PC-9 (cell line): ENCODE measurements at places on chromosomes 16 and 17.

DNA sequence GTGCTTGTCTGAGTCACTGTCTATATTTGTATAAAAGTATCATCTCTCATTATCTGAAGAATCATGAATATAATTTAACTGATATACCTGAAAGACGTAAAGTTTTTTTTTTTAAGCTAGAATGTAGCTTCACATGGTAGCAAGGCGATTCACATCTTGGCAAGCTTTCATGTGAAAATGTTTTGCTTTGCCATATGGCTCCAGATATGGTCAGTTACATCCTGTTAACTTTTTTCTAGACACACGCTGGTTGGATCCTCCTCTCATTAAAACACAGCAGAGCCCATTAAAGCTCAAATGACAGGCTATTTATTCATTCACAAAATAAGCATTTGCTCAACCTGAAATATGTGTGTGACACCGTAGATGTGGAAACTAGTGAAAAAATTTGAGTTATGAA lies 412.8 kb downstream of the KIF2B start:
- no peaks in the 10 kb centered on the region for H3K36me3 ChIP-seq
- no peak overlapping the region for H3K27ac ChIP-seq
- no peak overlapping the region for H3K4me3 ChIP-seq
- DNase-seq = no peak
- no peaks in the 10 kb centered on the region for H3K27me3 ChIP-seq
- H3K4me1 ChIP-seq = no peaks in the 10 kb centered on the region

- no peak overlapping the region for H3K4me3 ChIP-seq
- no peaks in the 10 kb centered on the region for H3K27me3 ChIP-seq
- no peaks in the 10 kb centered on the region for H3K4me1 ChIP-seq
- H3K36me3 ChIP-seq = no peaks in the 10 kb centered on the region
- H3K27ac ChIP-seq = no peak overlapping the region
Measured at GRCh38 chr17:55177159-55177854, 87.5 kb upstream of the HLF start.

DNA sequence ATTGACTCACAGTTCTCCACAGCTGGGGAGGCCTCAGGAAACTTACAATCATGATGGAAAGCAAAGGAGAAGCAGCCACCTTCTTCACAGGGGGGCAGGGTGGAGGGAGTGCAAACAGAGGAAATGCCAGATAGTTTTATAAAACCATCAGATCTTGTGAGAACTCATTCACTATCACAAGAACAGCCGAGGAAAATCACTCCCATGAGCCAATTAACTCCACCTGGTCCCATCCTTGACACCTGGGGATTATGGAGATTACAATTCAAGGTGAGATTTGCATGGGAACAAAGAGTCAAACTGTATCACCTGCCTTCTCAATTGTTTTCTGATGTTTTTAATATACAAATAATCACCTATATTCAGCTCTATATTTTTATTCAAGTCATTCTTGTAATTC lies 1527.3 kb upstream of the GOT2 start:
- no peaks in the 10 kb centered on the region for H3K4me1 ChIP-seq
- no peaks in the 10 kb centered on the region for H3K36me3 ChIP-seq

DNA sequence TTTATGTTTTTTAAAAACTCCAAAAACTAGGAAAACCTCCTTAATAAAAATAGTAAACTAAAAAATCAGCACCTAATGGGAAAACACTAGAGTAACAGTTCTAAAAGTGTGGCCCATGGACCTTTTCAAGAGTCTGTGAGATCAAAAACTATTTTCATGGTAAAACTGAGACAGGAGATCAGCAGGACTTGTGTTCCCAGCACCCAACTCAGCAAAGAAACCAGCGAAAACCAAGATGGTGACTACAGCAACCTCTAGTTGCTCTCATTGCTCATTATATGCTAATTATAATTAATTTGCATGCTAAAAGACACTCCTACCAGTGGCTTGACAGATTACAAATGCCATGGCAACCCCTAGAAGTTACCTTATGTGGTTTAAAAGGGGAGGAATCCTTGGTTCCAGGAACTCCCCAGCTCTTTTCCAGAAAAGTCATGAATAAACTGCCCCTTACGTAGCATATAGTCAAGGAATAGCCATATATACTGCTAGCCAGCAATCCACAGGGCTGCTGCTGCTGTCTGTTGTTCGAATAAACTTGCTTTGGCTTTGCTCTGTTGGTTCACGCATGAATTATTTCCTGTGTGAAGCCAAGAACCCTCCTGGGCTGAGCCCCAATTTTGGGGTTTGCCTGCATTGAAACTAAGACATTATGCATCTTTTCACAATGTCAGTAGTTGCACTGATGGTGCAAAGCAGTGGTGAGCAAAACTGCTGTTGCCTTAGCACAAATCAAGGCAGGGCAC lies 12.4 kb downstream of the CMTR2 start:
- no peaks in the 10 kb centered on the region for H3K4me1 ChIP-seq
- H3K27me3 ChIP-seq = no peaks in the 10 kb centered on the region
- H3K4me3 ChIP-seq = no peak overlapping the region
- no peak overlapping the region for H3K27ac ChIP-seq

- DNase-seq = no peak
- H3K4me1 ChIP-seq = no peaks in the 10 kb centered on the region
- no peak overlapping the region for H3K4me3 ChIP-seq
- H3K36me3 ChIP-seq = no peaks in the 10 kb centered on the region
Measured at GRCh38 chr17:5931616-5932015, 138.6 kb upstream of the WSCD1 start.

DNA sequence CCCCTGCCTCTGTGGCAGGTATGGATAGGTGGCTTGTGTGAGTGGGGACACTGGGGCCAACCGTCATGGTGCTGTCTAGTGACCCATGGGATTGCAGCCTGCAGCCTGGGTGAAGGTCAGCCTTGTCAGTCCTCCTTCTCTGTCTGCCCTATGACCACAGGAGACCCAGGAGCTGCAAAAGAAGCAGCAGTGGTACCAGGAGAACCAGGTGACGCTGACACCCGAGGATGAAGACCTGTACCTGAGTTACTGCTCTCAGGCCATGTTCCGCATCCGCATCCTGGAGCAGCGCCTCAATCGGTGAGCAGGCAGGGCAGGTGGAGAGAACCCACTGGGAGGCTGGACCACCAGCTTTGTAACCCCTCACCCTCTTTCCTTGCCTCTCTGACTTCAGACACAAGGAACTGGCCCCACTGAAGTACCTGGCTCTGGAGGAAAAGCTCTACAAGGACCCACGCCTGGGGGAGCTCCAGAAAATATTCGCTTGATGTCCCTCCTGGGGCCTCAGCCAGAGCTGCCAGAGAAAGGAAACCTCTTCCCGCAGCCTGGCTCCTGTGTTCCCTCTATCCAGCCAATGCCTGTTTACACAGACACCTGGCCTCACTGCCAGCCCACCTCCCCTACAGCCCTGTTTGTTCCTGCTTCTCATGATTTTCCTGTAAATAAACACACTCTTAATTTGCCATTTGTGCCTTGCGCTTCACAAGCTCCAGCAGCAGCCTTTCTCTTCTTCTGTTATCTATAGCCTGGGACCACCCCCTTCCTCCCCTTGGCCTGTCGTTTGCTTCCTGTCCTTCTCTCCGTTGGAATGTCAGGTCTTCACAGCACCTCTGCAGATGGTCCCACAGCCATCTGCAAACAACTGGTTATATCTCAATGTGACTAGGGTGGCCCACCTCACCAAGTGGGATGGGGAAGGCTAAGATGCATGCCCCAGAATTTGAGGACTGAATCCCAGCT lies 4.5 kb upstream of the KATNB1 start:
- H3K4me1 ChIP-seq = peaks cover 7% of the 10 kb centered on the region; the same call in 1 of the 2 replicates
- no peaks in the 10 kb centered on the region for H3K27me3 ChIP-seq
- H3K36me3 ChIP-seq = no peaks in the 10 kb centered on the region
- H3K4me3 ChIP-seq = no peak overlapping the region
- H3K27ac ChIP-seq = no peak overlapping the region

DNA sequence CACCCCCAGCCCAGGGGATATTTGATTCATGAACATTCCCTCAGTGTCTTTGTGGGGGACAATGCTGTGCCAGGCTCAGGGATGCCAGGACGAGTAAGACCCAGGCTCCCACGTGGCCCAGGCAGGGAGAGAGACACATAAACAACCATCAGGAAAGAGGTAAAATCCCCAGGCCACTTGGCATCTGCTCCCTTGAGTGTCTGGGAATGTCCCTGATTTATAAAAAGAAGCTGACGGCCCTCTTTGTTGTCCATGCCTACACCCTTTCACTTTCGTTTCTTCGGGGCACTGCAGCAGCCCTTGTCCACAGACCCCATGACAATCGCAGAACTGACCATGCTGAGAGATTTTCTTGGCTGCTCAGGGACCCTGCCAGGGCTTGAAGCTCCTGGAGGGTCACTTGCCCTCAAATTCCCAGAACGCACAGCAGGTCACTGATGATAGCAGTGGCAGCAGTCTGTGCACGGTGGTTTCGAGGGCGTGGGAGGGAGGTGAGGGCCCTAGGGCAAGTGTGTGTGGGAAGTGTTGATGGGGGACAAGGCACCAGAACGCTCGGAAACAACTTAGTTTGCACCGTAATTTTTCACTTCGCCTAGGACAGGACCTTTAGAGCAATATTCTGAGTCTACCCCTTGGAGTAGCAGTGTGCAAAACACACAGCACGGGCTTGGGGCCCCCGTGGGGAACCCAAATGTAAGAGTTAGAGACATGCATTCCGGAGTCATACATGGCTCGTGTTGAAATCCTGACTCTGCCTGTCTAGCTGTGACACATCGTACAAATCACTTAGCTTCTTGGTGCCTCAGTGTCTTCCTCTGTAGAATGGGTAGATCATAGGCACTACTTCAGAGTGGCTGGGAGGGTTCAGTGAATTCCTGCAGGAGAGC lies 4.7 kb downstream of the NOD2 start:
- H3K27ac ChIP-seq = no peak overlapping the region
- no peak for DNase-seq
- no peaks in the 10 kb centered on the region for H3K27me3 ChIP-seq
- H3K36me3 ChIP-seq = no peaks in the 10 kb centered on the region
- H3K4me3 ChIP-seq = no peak overlapping the region
- peaks cover 21% of the 10 kb centered on the region for H3K4me1 ChIP-seq

DNA sequence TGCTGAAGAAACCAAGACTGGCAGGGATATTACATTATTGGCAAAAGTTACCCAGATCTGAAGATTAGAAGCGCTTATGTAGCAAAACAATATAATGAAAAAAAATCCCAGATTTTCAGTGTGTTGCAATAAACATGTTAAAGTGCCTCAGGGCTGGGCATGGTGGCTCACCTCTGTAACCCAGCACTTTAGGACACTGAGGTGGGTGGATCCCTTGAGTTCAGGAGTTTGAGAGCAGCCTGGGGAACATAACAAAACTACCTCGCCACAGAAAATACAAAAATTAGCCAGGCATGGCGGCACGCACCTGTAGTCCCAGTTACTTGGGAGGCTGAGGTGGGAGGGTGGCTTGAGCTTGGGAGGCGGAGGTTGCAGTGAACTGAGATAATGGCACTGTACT lies 6.8 kb downstream of the ZNF207 start:
- H3K27me3 ChIP-seq = no peaks in the 10 kb centered on the region
- H3K4me3 ChIP-seq = no peak overlapping the region
- H3K4me1 ChIP-seq = peaks cover 42% of the 10 kb centered on the region
- H3K36me3 ChIP-seq = peaks cover 70% of the 10 kb centered on the region

GRCh38 chr16:15642557-15643047 lies 352 bp downstream of the MARF1 start:
- no peaks in the 10 kb centered on the region for H3K27me3 ChIP-seq
- H3K36me3 ChIP-seq = no peaks in the 10 kb centered on the region; the same call in 1 of the 2 replicates
- peak overlapping the region; percentile 97 for H3K27ac ChIP-seq
- peak; percentile 79 for DNase-seq
- peaks cover 33% of the 10 kb centered on the region for H3K4me1 ChIP-seq
- H3K4me3 ChIP-seq = peak overlapping the region; percentile 75

- peak overlapping the region; percentile 9; the same call in 1 of the 2 replicates for H3K4me3 ChIP-seq
- peaks cover 11% of the 10 kb centered on the region for H3K4me1 ChIP-seq
- H3K36me3 ChIP-seq = no peaks in the 10 kb centered on the region
- H3K27ac ChIP-seq = 0 out of 2 replicates have a peak overlapping the region, but pooled peaks have one; percentile 84
Measured at GRCh38 chr16:4135537-4135936, 19.3 kb upstream of the ADCY9 start.

DNA sequence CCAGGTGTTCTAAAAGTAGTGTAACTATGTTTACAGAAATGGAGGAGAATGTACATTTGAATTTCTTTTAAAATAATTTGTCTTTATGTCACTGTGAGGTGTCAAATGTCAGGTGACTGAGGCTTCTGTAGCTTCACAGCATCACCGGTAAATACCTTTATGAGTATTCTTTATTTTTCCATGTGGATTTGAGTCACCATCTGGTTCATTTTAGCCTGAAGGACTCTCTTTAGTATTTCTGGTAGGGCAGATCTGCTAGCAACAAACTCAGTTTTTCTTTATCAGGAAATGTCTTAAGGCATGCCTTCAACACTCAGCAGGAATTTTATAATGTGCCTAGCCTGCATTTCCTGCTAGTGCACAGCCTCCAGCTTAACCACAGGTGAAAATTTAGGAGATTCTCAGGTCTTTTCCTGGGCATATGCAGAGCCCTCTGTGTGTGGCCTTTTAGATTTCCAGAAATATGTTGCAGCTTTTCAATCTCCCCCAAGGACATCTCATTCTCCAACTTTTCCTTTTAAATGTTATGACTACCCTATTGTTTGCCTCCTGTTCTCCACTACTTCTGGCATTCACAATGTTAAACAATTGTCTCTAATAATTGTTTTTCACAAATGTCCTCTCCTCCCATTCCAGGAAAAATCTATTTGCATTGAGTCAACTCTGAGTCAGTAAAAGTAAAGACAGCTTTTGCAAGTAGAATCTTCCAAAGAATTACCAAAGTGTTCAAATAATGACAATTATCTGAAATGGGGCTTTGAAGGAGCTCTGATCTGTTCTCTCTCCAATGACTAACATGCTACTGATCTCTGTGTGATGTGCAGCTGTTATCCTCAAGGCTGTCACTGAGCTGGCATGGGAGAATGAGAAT lies 239.4 kb upstream of the CPHXL start:
- no peak overlapping the region for H3K27ac ChIP-seq
- DNase-seq = no peak
- H3K4me3 ChIP-seq = no peak overlapping the region
- H3K4me1 ChIP-seq = no peaks in the 10 kb centered on the region
- no peaks in the 10 kb centered on the region for H3K36me3 ChIP-seq

GRCh38 chr17:28686296-28686695 lies 24.3 kb downstream of the SUPT6H start:
- H3K27me3 ChIP-seq = no peaks in the 10 kb centered on the region
- no peak overlapping the region for H3K4me3 ChIP-seq
- peaks cover 53% of the 10 kb centered on the region for H3K36me3 ChIP-seq
- no peak overlapping the region for H3K27ac ChIP-seq

DNA sequence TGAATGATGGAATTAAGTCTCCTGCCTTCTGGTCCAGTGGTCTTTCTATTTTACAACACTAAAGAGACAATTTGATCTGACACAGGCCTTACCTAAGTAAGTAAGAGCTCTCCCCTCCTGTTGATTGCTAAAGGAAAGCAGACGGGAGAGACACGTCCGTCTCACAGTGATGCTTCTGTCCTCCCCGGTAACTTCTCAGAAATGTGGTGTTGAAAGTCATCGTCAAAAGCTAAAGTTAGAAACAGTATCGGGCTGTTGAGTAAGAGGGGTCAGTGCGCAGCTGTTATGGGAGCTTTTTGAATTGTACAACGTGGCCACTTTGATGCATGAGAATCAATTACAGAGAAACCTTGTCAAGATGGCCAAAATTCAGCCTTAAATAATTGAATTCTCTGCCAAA lies 1.9 kb upstream of the RBFOX1 start:
- no peaks in the 10 kb centered on the region for H3K36me3 ChIP-seq
- DNase-seq = no peak
- peaks cover 48% of the 10 kb centered on the region for H3K27me3 ChIP-seq
- no peak overlapping the region for H3K4me3 ChIP-seq
- no peaks in the 10 kb centered on the region for H3K4me1 ChIP-seq
- H3K27ac ChIP-seq = no peak overlapping the region

- peaks cover 6% of the 10 kb centered on the region for H3K27me3 ChIP-seq
- no peaks in the 10 kb centered on the region for H3K4me1 ChIP-seq
- no peaks in the 10 kb centered on the region for H3K36me3 ChIP-seq
- H3K4me3 ChIP-seq = no peak overlapping the region
- DNase-seq = no peak
Measured at GRCh38 chr16:25606069-25606468, 85.7 kb upstream of the HS3ST4 start.
